AG09319 (cell line): ENCODE measurements at places on chromosomes 6 and 20.

- no peak for DNase-seq
These were observed 13.9 kb downstream of the PTK7 start for GRCh38 chr6:43089874-43090558.

GRCh38 chr20:39291301-39291700, 329.2 kb downstream of the DHX35 start:
- no peak for DNase-seq

GRCh38 chr20:47228654-47229053, 127.8 kb downstream of the ZMYND8 start:
- DNase-seq = no peak

DNA sequence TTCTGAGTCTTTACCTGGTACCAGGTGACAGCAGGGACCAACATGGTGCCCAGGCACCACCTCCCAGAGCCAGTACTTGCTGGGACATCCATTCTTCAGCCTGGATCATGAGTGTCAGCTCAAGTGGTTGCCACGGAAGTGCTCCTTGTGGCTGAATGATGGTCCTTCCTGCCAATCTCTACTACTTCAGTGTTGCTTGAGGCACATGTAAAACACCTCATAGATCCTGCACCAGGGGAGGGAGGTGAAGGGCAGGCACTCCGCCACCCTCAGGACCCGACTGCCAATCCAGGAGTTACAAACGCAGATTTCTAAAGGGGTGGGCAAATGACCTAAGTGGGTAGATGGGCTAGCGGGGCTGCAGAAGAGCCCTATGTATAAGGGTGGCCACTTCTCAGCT, 226.0 kb downstream of the PREX1 start:
- DNase-seq = no peak

DNA sequence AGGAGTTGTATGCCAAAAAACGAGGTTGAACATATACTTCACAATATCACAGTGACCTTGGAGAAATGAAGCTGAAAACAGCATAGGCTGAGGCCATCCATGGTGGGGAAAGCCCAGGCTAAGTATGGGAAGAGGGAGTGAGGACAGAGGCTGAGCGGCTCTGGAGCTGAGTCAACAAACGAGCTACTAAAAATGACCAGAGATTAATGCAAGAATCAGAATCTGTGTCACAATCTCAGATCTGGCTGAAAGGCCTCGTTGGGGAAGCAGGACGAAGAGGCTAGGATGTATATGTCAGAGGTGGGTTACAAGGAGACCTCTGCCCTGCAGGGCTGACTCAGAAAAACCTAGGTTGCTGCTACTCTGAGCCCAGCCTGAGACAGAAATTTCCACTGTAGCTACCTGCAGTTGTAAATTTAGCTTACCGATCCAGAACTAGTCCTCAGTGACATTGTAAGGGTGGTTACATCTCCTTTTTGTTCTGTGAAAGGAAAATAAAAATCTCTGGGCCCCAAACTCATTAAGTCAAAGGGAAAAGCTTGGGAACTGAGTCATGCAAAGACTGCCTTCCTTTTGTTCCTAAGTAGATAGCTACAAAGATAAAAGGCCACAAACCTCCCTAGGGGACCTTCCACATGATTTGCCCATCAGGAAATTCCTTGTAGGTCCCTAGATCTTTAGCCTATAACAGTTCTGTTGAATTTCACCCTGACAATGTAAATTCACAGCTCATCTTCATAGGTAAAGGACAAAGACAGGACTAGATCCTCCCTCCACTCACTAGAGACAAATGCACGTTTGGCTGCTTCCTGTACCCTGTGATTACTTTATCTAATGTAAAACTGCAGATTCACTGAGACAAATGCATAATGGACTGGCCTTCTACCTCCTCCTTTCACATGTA, 8.5 kb upstream of the TUBB2A start:
- no peak for DNase-seq

DNA sequence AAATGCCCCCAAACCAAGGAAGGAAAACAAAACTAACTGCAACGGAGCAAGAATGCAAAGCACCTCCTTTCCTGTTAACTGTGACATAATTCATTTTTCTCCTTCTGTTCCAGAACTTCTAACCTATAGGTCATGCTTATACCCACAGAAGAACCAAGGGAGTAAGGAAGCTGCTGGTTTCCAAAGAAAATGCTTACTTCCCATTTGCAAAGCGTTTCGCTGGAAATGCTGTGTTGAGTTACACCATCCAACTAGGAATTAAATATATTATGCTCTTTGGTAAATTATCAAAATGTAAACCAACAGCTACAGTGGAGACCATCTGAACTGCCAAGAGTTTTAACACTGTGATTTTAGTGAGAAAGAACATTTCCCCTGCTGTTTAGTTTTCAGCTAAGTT, 42.9 kb downstream of the ATXN1 start:
- no peak for DNase-seq

DNA sequence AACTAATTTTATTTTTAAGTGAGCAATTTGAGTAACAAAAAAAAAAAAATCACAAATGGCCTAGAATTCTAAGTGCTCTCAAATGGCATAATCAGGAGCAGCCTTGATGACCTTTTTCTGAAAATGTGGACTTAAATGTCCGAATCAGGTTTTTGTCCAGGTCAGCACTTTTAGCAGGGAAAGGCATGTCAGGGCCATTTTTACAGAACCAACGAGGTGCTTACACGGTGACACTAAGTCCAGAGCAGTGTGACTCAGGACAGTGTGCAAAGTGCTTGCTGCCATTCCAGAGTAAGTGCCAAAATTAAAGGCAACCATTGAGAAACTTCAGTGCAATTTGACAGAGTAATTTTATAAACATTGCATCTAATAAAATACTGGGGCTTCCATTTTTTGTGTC, 127.8 kb downstream of the KIF16B start:
- no peak for DNase-seq

DNA sequence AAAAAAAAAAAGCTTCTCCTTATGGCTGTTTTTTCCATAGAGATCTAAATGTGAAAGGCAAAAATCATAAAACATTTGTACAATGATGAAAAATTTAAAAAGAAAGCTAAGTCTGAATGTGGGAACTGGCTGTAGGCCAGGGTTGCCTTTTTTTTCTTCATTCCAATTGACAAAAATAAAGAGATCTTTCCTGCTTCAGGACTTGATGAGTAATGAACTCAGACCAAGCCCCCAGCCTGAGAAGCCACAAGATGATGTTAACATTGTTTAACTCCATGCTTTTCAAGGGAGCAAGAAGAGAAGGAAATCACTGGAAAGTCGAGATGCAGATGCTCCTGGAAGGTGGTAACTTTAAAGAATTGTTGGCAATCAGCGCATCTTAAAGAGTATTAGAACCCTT, 41.4 kb downstream of the TRMT6 start:
- no peak for DNase-seq

- DNase-seq = no peak
These were observed 92.7 kb downstream of the LY86 start for GRCh38 chr6:6681075-6681849.

DNA sequence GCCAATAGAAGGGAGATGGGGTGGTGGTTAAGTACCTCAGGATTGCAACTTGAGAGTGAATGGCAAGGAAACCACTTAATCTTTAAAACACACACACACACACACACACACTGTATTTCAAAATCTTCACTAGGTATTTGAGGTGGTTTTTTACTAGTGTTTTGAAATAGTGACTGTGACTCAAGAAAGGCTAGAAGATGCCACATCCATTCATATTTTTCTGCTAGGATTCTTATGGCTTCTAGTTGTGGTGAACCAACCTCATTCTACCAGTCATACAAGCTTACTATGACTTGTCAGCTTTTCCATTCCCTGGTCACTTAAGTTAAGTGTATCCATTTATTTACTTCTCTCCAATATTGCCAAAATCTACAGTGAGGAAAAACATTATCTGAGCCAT, 519.4 kb upstream of the JAG1 start:
- no peak for DNase-seq
